ENCODE measurements at places on chromosomes 1 and 21.

DNA sequence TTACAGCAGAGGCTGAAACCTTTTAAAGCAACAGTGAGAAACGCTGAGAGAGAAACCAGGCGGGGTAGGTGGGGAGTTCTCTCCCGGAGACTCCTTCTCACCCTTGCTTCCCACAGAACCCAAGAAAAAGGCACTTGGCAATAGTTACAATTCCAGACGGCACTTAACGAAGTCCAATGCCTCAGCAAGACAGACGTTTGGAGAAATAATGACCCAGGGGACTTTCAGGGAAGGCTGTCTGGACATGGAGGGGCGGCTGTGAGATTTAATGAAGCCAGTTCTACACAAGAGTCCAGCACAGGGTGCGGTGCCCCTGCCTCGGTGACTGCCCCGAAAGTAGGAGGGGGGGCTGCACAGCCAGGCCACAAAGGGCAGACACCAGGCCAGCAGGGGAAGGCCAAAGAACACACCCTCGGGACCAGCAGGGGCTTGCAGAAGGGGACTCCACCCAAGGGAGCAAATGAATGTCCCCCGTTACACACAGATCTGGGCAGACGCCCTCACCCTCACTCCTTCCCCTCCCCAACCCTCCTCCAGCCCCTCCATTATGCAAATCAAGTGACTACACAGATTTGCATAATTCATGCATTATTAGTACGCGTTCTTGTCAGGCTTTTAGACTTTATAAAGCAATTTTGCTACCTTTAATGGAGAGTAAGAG lies 26.3 kb downstream of the KCNN3 start:
- H3K4me1 ChIP-seq: peaks cover 35% of the 10 kb centered on the region
- no peaks in the 10 kb centered on the region for H3K27me3 ChIP-seq
- DNase-seq: no peak
- no peak overlapping the region for H3K4me3 ChIP-seq
- H3K27ac ChIP-seq: no peak overlapping the region

- H3K27me3 ChIP-seq: no peaks in the 10 kb centered on the region
- no peaks in the 10 kb centered on the region for H3K36me3 ChIP-seq
- H3K4me3 ChIP-seq: no peak overlapping the region
- no peak overlapping the region for H3K27ac ChIP-seq
Measured at GRCh38 chr1:185652348-185652747, 81.8 kb upstream of the HMCN1 start.

DNA sequence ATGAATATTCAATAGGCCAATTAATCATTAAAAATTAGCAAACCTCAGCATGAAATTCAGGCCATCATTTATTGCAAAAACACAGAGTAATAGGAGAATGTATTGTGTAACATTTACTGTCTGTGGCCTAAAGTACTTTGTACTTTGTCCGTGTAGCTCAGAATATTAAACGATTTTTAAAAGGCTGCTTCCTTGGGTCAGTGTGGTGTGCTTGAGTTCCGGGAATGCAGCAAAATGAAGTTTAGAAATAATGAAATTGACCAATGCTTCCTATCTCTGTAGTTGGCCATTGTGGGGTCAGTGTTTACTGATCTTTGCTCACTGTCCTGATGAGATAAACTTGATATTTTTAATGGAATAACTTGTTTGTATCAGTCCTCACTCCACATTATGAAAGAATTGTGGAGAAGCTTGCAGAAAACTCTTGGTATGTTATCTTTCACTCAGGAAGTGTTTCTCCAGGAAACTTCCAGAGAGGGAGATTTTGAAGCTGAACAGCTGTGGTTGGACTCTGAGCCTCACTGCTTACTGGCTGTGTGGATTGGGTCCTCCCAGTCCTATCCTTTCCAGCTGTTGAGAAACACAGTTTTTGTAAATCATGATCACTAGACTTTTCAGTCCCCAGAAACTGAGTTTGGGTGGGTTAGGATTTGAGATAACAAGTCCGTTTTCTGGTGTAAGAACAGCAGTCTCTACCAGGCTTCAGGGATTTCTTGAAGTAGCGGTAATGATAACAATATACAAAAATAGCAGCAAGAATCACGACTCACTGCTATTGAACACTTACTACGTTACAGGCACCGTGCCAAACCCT lies 19.2 kb upstream of the MTARC1 start:
- peaks cover 27% of the 10 kb centered on the region for H3K4me1 ChIP-seq
- H3K4me3 ChIP-seq: no peak overlapping the region
- no peaks in the 10 kb centered on the region for H3K27me3 ChIP-seq
- H3K27ac ChIP-seq: peak overlapping the region; percentile 21

DNA sequence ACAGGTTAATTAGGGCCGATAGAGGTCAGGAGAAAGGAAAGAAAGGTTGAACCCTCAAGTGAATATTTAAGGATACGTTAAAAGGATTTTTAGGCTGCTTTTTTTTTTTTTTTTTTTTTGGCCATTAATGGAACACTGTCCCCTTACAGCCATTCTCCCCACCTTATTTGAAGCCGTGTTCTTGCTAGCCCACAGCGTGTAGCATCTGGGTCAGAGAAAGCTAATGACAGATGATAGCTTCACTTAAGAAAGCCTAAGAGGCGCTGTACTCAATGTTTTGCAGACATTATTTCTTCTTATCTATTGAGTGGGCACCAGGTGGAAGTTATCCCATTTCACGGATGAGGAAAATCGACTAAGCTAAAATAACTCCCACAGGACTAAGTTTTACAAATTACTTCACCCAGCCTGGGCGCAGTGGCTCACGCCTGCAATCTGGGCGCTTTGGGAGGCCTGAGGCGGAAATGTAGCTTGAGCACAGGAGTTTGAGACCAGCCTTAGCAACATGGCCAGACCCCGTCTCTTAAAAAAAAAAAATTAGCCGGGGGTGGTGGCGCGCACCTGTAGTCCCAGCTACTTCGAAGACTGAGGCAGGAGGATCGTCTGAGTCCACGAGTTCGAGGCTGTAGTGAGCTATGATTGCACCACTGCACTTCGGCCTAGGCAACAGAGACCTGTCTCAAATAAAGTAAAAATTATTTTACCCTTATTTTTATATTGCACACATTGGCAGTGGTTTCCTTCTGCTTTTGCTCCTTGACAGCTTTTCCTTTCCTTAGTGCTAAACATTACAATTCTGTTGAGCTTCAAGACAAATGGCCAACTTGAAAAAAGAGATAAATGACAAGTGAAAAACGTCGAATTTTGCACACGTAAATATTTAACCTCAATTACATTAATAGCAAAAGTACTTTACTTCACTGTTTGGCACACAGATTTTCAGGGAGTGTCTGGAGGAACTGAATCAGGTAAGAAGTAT lies 1.1 kb upstream of the PHTF1 start:
- H3K27ac ChIP-seq: peak overlapping the region; percentile 96
- peaks cover 9% of the 10 kb centered on the region for H3K36me3 ChIP-seq
- no peaks in the 10 kb centered on the region for H3K27me3 ChIP-seq
- H3K4me1 ChIP-seq: peaks cover 11% of the 10 kb centered on the region
- DNase-seq: no peak

DNA sequence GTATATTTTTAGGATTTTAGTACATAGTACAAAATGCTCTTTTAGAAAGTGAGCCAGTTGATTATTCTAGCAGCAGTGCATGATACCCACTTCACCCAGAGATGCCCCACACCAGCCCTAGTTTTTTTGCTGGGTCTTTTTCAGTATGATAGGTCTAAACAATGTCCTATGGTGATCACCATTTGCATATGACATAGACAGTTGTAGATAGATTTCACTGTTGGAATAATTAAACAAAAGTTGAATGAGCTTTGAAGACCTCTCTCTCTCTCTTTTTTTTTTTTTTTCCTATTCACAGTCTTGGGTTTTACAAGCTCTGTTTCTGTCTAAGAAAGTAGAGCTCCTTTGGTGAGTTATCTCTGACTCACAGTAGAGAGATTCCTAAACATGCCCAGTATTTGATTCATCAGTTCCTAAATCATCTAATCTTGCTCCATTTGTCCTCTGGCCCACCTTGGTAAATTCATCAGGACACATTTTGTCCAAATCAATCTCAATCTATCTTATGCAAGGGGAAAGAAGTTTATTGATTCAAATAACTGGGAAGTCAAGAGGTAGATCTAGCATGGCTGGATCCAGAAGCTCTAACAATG lies 44.7 kb upstream of the VAV3 start:
- no peaks in the 10 kb centered on the region for H3K36me3 ChIP-seq
- H3K27ac ChIP-seq: no peak overlapping the region
- no peaks in the 10 kb centered on the region for H3K27me3 ChIP-seq
- no peak overlapping the region for H3K4me3 ChIP-seq

All from lower lobe of right lung (tissue), 2 donors.